ENCODE measurements at places on chromosomes 1 and 21.

DNA sequence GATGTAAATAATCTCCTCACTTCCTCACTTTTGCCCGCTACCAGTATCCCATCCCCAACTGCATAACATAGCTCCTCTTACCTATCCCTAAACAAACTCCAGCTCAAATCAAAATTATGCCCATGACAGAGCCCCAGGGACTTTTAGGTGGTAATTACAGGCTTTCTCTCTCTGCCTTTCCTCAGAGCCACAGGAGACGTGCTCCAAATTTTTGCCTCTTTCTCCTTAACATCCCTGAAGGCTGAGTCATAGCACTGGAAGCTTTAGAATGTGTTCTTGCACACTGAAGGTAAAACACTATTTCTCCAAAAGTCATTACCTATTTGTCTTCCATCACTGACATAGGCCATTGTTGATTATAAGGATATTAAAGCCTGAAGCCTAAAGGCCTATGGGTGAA, 263.5 kb upstream of the PLD5 start:
- no peak for DNase-seq

DNA sequence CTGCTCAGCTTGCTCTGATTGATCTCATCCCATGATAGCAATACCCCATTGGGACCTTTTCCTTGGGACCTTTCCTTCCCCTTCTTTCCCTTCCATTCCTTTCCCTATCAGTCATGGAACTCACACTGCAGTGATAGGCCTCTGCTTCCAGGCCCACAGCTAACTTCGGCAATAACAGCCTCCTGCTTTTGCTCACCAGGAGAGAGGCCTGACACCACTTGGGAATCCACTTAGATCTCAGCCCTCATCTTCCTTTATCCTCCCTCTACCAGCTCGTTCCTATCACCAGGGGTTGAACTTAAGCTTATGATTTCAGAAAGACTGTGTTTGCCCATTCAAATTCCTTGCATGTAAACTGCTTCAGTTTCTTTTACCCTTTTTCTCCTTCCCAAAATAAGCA, 11.0 kb upstream of the TIPRL start:
- DNase-seq, result no peak

DNA sequence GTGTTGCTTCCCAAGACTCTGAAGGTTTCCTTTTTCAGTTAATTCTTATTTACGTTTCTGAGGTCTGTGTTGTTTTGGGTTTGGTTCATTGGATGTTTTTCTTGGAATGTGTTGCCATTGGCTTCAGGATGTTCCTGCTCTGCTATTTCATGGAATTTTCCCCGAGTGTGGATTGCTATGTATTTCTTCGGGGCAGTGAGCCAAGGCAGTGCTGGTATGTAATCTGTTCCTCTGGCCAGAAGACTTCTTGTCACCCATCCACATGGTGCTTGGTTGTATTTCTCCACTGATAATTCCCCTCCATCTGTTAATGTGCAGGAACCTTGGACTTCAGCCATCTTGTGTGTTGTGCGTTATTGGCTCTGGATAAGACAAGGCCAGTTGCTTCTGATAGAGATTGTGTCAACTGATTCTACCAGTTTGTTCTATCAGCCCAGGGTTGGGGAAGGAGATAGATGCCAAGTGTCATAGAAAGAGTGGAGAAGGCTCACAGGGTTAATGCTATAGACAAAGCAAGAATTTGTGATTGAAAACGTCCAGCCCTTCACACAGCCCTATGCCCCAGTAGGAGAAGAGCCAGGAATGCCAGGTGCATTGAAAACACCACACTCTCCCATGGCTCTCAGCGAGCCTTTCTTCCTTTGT, 505.2 kb downstream of the PLPP3 start:
- DNase-seq, result no peak

GRCh38 chr1:44985747-44986359, 542 bp downstream of the EIF2B3 start:
- no peak for DNase-seq

DNA sequence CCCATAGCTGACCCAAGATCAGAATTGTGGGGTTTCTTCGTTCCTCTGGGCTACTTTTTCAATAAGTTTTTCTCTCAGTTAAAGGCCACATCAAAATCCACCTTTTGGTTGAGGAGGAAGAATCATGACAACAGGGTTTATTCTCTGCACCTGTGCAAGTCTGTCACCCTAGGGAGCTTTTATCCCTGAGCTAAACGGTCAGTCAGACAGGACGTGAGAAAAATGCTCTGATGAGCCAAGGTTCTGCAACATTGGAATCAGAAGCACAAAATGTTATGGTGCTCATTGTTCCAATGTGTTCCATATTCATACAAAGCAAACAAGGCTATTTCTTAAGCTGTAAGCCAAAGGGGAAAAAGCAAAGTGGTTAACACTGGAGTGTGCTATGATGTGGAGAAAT, 7.4 kb upstream of the ERICH3 start:
- DNase-seq, result no peak

DNA sequence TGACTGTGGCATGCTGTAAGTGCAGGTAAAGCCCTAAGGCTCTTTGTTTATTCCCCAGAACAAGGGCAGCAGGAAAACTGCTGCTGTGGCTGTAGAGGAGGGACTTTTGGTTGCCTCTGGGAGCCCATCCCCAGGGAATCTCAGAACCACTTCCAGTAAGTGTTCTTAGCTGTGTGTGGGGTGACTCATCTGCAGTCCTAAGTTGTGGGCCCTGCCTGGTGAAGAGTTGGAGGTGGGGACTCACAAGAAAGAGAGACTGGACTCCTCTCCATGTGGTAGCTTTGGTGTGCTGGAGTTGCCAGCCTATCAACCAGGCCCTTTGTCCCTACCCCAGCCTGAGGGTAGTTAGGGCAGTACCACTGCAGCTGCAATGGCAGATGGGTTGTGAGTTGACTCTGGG, 24.0 kb upstream of the DENND1B start:
- DNase-seq, result no peak

GRCh38 chr1:234719454-234720251, 109.7 kb upstream of the IRF2BP2 start:
- no peak for DNase-seq

GRCh38 chr1:158809862-158810261, 21.3 kb upstream of the MNDA start:
- no peak for DNase-seq

DNA sequence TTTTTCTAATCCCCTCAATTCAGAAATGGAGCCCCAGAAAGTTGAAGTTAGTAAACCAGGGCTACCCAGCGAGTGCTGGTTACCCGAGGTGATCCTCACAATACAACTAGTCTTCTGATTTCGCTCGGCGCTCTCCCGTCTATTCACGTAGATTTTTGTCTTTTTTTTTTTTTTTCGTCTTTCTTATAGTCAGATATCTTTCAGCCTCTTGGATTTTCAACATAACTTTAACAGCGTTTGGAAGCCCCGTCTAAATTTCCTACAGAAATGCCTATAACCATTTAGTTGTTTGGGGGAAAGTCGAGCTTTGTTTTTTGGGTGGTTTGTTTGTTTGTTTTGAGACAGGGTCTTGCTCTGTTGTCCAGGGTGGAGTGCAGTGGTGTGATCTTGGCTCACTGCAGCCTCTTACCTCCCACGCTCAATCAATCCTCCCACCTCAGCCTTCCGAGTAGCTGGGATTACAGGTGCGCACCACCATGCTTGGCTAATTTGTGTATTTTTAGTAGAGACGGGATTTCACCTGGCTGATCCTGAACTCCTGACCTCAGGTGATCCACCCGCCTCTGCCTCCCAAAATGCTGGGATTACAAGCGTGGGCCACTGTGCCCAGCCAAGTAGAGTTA, 818 bp upstream of the TMEM50B start:
- no peak for DNase-seq

GRCh38 chr1:117821382-117821755, 108.1 kb downstream of the GDAP2 start:
- DNase-seq, result no peak

DNA sequence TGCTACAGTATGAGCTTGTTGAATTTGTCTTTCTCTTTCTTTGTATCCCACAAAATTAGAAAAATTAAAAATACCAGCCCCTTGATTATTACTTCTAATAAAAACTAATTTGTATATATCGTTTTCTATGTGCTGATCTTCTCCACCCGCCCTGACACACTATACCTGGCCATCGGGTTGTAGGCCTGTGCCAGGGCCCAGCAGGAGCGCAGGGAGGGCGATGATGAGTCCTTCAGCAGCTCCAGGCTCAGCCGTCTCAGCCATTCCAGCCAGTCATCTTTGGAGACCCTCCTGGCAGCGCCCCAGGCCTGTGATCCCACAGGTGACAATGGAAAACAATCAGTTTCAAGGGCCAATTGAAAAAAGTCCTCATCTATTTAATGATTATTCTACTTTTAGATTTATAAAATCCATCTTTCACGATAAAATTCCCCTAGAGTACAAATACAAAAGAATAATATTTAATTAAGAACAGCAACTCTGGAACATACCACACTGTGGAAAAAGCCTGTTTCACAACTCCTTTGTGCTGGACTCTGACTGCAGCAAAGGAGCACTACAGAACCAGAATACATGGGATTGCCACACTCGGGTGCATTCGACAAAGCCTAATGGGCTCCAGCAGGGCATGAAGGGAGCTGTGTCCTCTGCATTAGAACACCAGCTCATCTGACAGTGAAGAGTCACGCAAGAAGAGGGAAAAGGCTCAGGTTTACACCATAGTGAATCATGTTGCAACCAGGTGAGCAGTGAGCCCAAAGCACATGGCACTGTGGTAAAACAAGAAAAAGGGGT, 15.4 kb downstream of the ANGPTL7 start:
- no peak for DNase-seq

GRCh38 chr1:245546875-245547274, 392.1 kb downstream of the KIF26B start:
- no peak for DNase-seq

DNA sequence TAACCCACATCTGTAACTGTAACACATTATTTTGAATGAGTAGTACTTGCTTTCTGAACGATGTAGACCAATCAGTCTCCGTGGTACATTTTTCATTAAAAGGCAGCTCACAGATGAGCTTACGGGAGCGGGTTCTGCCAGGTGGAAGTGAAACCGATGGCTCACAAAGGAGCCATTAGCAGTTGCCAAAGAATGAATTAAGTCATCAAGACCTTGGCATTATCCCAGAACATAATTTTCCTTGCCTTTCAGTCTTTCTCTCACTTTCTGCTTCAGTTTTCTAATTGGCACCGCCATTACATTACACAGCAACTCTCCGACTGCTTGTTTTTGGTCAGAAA, 33.5 kb upstream of the UTS2 start:
- DNase-seq, result no peak

- DNase-seq, result no peak
Measured at GRCh38 chr1:32967888-32968568, 3.4 kb upstream of the RNF19B start.

- no peak for DNase-seq
Measured at GRCh38 chr1:73783352-73783751, 414.6 kb downstream of the LRRIQ3 start.

GRCh38 chr1:232481091-232481490, 148.8 kb downstream of the SIPA1L2 start:
- DNase-seq, result no peak

- DNase-seq, result no peak
Measured at GRCh38 chr1:106952776-106953175, 103.7 kb upstream of the PRMT6 start.

GRCh38 chr1:152486400-152487006, 24.1 kb upstream of the LCE5A start:
- no peak for DNase-seq

- no peak for DNase-seq
Measured at GRCh38 chr21:46368533-46369285, 44.8 kb downstream of the PCNT start.

GRCh38 chr21:33976082-33977016, 60.7 kb upstream of the ATP5PO start:
- DNase-seq, result peak; percentile 92

GRCh38 chr1:52636721-52637695, 4.0 kb downstream of the SHISAL2A start:
- no peak for DNase-seq

DNA sequence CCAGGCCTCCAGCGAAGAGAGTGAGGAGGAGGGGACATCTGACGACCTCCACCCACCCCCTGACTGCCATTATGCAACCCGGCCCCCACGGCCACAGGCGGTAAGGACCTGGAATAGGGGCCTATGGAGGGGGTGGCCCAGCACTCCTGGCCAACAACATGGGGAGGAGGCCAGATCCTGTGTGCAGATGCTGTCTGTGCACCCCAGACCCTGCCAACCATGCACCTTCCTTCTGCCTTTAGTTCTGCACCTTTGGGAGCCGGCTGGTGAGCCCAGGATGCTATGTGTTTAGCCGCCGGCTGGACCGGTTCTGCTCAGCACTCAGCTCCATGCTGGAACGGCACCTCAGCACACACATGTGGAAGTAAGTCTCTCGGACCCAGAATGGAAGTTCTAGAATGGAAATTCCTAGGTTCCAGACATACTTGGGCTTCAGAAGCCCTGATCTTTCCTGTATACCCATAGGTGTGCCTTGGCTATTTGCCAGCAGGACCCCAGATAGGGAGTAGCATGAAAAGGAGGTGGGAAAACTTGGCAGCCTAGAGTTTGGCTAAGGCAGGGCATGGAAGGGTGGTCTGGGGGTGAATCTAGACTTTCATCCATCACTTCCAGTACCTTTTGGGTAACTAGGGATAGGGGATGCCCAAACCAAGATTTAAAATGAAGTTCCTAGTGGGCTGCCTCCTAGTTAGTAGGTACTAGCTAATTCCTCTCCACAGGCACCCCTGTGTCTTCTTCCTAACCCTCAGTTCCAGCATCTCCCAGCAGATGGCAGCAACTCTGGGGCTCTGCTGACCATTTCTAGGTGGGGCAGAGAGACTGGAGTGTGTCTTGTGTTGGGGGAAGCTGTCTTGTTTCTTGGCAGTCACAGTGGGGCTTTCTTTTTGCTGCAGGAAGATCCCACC, 3.6 kb upstream of the CYB561D1 start:
- DNase-seq, result no peak

DNA sequence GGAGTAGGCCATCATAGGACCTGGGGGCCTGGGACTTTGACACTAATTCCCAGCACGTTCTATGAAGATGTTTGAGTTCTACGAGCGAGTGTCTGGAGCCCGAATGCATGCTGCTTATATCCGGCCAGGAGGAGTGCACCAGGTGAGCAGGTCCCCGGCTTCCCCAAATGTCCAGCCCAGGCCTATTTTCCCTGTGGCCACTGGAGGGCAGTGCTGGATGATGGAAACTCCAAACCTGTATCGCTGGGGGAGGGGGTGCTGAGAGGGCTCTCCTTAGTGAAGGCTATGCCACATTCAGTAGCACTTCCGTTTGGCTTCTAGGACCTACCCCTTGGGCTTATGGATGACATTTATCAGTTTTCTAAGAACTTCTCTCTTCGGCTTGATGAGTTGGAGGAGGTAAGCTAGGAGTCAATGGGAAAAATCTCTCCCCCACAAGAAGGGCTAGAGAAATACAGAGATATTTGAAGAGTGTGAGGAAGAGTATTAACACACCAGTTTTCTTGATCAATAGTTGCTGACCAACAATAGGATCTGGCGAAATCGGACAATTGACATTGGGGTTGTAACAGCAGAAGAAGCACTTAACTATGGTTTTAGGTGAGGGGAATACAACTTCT, 5.2 kb upstream of the FCER1G start:
- DNase-seq, result no peak

- no peak for DNase-seq
Measured at GRCh38 chr1:53568540-53568939, 109.3 kb downstream of the DMRTB1 start.

GRCh38 chr1:247548769-247549182, at the start of gene GCSAML:
Gene GCSAML (plus strand): TSS chr1:247549134. CDS start chr1:247549192, 58 bp downstream.
- no peak for DNase-seq
